ENCODE measurements at places on chromosomes 6 and 20.

DNA sequence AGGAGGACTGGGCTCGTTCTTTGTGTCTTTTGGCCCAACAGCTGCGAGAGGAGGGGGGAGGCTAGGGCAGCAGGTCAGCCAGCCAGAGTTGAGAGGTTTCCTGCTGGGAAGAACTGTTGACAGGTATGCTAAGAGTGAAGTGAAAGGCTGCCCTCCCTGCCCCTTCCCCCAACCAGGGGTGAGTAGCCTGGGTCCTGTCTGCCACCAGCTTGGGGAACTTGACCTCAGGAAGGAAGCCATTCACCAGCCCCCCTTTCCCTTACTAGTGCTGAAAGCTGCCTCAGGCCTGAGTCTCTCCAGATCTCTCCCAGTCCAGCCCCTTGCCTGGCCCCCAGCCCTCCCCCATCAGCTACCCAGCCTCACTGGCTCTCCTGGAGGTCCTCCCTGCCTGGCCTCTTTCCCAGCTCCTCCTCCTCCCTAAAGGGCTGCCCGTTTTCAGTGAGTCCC lies 20.7 kb upstream of the ZNF76 start:
- DNase-seq = peak; percentile 22

GRCh38 chr6:90387383-90387775 lies 90.7 kb upstream of the BACH2 start:
- no peak for DNase-seq

DNA sequence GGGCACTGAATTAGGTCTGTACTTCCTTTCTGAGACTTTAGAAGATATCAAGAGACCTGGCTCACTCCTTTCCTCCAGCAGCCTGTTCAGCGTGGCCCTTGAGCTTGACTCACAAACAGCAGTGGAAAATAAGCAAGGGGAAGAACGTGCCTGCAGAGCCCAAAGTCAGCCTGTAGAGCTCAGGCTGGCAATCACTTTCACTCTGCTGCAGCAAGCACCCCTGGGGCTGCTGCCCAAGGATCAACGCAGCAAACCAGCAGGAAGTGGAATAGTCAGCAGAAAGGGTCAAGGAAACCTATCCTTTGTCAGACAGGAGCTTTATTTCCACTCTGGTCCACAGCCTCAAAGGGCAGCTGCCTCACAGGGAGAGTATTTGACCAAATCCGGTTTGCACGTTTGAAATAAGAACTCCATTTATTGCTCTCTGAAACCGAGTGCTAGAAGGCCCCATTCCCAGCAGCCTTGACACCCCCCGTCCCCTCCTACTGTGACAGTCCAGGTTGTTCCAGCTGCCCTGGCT lies 77.4 kb downstream of the PRDM1 start:
- DNase-seq = no peak

- DNase-seq = no peak
Observed at GRCh38 chr6:17458966-17459365, 65.6 kb downstream of the CAP2 start.

GRCh38 chr20:37988306-37988954 lies 44.8 kb downstream of the TTI1 start:
- DNase-seq = no peak

DNA sequence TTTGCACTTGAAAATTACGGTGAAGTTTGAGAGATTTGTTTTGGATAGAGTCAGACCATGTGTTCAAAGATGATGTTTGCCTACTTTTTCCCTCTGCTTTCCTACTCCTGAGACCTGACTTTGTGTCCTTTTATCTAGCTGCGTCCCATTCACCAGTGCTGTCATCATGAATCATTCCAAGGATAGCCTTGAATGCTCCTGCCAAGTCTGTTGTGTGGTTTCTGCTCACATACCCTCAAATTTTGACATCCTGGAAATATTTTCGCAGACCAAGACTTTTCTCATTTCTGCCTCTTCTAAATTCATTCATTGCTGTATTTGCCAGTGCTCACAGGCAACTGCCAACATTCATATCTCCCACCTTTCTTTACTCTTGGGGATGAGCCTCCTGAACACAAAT lies 175.9 kb upstream of the SCGN start:
- no peak for DNase-seq

- no peak for DNase-seq
Observed at GRCh38 chr6:7180751-7181150, 73.0 kb downstream of the RREB1 start.

DNA sequence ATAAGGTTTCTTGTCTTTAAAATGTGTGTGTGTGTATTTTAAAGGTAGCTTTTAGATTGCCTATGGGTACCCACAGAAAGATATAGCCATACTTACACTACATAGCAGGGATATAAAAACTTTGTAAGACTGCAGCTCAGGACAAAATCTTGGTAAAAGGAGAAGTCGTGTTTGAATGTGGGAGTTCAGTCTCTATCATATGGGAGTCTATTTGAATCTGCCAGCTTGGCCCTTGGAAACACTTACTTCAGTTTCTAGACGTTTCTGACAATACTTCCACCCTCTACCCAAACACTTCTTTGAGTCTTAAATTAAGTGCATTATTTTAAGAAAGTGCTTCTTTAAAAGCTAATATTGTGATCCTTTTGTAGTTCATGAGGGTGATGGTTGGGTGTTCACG lies 155.7 kb downstream of the CARMIL1 start:
- DNase-seq = no peak

DNA sequence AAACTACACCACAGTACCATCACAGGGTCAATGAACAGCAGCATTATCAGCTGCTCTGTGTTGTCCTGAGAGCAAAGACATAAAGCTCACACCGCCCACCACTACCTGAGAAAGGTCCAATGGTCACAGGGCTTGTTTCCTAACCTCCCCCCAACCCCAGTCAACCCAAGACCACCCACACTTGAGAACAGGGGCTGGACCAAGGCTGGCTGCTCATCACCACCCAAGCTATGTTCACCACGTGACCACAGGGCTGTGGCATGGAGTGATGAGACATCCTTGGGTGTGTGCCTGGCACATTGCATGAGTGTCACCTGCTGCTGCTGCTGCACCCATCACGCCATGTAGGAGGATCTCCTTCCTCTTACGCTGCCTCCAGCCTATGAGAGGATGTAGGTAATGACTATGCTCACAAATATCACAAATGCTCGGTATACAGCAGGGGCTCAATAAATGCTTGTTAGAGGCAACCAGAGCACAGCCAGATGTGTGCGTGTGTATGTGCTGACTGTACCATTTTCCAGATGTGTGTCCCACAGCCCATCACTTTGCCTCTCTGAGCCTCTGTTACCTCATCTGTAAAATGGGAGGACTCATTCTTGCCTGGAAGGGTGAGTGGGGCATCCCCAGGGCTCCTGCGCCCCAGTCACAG lies 23.3 kb upstream of the SIRPA start:
- no peak for DNase-seq

GRCh38 chr6:166707045-166707444 lies 80.0 kb upstream of the RPS6KA2 start:
- peak; percentile 15 for DNase-seq

DNA sequence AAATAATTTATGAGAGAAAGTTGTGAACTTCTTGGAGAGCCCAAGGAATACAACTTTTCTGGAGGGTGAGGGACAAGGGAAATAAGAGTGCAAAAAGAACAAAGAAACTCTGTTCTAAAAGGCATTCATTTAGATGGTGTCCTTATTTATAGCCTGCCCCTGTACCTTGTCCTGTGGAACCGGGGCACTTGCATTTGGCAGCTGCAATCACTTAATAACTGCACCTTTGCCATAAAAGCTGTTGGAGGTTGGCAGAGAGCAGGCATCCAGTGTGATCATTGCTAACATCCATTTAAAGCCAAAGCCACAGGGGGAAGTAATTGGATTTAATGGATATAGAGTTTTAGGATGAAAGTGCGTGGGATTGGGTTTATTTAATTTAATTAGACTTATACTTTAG lies 50.8 kb upstream of the SGK1 start:
- no peak for DNase-seq

DNA sequence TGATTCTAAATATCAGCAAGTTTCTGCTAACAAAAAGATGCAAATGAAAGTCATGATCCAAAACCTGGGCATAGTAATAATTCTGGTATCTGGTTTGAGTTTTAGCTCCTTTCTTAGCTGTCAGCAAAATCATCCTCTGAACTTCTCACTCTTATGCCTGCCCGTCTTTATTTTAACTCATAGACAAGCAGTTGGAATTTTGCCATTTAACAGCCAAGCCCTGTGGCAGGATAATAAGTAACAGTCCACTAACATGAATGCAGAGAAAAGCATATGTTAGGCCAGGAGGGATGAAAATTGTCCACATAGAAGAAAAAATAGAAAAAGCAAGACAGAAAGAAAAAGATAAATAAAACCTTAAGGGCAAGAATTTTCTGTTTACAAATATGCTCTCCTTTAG lies 170.0 kb upstream of the LAMA2 start:
- no peak for DNase-seq

DNA sequence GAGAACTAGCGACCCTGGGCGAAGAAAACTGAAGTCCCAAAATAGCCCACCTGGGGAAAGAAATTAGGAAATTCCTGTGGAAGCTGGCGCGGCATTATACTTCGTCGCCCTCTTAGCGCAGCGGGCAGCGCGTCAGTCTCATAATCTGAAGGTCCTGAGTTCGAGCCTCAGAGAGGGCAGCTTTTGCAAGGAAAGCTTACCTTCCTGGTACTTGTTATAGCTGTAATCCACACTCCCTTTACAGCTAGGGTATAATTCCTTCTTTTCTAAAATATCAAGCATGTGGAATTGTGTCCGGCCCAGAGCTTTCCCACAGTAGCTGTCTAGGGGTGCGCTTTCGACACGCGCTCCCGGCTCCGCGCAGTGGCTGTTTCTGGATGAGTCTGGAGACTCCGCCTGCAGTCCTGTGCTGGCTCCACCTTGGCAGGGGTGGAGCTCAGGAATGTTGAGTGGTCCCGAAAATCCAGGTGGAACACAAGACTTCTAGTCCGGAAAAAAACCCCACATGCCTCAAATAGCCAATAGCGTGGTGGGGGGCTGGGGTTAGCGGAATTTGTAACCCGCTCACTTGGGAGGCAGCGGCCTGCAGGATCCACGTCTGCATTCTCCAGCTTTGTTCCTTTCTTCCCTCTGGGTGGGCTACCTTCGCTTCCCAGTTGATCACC lies 83.7 kb upstream of the ZNF322 start:
- peak; percentile 20 for DNase-seq

GRCh38 chr20:54131675-54132611 lies 41.8 kb downstream of the CYP24A1 start:
- no peak for DNase-seq

DNA sequence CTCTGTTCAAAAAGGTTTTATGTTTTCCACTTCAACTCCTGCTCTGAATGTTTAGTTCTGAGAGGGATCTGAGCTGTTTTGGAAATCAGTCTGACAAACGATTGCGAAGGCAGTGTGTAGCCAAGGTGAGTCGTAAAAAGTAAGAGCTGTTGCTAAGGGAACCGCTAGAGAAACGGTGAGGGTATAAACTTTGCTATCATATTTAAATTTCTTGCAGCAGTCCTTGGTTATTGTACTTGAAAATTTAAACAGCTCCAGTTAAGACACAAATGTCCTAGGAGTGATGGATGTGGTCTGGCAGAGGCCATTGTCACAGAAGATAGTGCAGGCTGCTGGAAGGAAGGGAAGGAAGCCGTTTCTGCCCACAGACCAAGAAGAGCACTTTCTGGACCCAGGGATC lies 64.9 kb upstream of the CITED2 start:
- DNase-seq = no peak

- DNase-seq = no peak
Observed at GRCh38 chr6:13473768-13474165, 13.6 kb downstream of the GFOD1 start.

GRCh38 chr6:15715060-15715459 lies 52.2 kb upstream of the DTNBP1 start:
- DNase-seq = no peak

DNA sequence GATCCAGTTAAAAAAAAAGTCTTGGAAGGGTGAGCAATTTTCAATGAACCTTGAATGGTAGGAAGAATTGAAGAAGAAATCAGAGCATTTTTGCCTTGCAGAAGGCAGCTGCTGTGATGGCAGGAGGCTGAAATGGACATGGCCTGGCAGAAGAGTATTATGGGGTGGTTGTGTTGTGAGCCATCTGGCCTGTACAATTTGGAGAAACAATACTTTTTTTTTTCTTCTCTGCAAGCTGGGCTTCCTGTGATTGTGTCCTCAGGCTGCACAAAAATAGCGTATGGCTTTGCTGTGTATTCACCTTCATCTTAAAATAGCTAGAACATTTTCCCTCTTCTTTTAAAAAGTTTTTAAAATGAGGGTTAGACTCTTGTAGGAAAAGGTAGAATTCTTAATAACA lies 21.4 kb downstream of the SYCP2L start:
- DNase-seq = no peak

- DNase-seq = no peak
Observed at GRCh38 chr6:75842732-75843131, 93.7 kb downstream of the MYO6 start.

DNA sequence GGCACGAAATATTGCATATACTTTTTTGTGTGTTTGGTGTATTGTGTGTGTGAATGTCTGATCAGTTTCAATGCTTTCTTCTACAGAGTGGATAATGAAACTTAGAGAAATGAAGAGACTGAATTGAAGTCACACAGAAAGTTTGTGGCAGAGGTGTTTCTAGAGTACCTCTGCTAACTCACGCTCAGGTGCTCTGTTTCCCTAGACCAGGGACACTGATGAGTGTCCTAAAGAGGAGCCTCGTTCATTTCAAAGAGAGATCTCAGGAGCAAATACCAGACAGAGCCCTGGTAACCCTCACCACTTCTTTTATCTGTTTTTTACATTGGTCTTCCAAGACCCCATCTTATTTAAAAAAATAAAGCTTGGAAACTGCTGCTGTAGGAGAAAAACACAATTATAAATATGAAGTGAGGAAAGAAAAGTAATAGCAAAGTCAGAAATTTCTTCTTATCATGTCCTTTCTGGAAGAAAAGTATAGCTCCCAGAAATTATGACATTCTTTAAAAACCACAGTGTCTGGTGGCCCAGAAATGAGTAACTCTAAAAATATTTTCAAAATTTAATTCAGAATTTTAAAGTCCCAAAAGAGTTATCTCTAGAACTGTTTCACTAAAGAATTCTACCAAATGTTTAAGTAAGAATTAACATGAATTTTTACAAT lies 720.6 kb downstream of the RFPL4B start:
- DNase-seq = no peak

DNA sequence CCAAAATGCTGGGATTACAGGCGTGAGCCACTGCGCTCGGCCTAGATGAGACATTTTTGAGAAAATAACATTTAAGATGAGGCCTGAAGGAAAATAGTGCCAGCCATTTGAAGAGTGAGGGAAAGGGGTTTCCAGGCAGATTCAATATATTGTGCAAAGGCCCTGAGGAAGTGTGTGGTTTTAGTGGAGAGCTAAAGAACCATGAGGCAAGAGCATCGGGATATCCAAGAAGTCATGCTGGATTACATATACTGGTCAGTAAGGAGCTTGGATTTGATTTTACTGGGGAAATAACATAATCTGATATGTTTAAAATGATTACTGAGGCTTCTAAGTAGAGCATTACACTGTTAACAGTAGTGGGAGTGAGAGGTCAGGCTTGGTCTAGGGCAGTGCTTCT lies 47.0 kb downstream of the CARMIL1 start:
- DNase-seq = no peak

GRCh38 chr20:62624325-62624690 lies 18.0 kb upstream of the SLCO4A1 start:
- no peak for DNase-seq

DNA sequence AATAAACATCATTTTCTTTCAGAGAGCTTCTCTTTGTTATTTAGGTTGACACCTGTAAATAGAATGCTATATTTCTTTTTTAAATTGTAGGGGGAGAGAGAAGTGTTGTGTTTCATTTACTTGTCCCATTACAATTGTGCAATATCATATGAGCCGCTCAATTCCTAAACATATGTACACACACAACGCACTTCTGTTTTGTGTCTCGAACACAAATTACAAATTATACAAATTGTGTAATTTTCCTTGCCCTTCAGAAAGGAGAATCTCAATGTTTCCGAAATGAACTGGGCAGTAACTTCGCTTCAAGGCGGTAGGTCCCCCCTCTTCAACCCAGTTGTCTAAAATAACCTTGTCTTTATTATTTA lies 2.6 kb upstream of the ABT1 start:
- DNase-seq = no peak
